T-helper 2 cell (primary cell): ENCODE measurements at places on chromosomes 1 and 21.

DNA sequence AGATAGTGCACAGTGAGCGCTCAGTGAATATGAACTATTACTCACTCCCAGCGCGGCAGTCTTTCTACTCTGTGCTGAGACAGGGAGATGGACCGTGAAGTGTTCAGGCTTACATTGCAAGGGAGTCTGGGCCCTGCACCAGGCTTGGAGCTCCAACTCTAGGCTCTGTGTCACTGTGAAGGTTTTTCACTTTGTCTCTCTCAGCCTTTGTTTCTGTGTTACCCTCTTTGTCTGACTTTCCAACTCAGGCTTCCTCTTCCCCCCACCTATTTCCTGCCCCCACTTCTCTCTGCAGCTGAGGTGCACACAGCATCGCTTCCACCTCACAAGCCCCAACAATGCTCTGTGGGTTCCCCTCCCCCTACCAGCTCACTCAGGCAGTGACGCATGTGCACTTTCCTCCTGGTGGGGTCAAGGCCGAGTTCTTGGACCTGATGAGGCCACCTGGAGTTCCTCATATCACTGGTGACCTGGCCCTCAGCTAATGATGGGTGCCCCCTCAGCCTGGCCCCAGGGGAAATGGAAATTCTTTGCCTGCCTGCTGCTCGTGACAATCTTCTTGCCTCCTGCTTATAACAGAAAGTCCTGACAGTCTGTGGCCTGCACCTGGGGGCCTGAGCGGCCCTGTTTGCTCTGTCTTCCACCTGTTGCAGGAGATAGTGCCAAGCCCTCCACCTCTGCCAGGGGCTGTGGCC, 1.1 kb upstream of the LCK start:
- peak; percentile 97 for DNase-seq

DNA sequence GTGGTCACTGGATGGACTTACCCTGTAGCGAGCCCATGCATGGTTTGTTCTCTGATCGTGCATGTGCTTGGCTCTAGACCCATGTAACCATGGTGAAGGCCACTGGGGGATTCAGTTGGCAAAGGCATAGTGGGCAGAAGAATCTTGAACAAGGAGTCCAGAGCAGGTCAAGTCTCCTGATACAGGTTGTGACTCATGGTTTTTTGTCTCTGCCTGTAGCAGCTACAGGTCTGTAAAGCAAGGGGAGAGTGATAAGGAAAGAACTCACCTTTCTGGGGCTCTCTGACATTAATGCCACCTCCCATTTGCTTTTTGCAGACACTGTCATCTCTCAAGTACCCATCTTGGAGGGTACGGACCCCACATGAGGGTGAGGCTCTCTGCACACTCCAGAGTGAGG, 153.4 kb upstream of the CAMK1G start:
- no peak for DNase-seq

- no peak for DNase-seq
Observed at GRCh38 chr1:44034423-44034822, 3.2 kb upstream of the SLC6A9 start.

GRCh38 chr1:162823771-162824525, 33.4 kb downstream of the HSD17B7 start:
- no peak for DNase-seq

- peak; percentile 33 for DNase-seq
Observed at GRCh38 chr1:9654834-9655723, 3.5 kb downstream of the PIK3CD start.
